ENCODE measurements at places on chromosomes 11 and 22. TPM values are rescaled to one million over a fixed set of nuclear protein-coding genes. Genes with fewer than 3 reads are reported as not detected.

The GSTT4 gene
- total RNA-seq: not detected

The NXPE2 gene
- not detected for total RNA-seq

The TBC1D22A gene
- 19.4 TPM for total RNA-seq

The RAG2 gene
- total RNA-seq: not detected

The SCGB1C1 gene
- not detected for total RNA-seq

The F2 gene
- total RNA-seq: 0.28 TPM

The ZNF280A gene
- total RNA-seq: under 0.01 TPM

The CDKN1C gene
- 0.19 TPM for total RNA-seq

The VPREB3 gene
- not detected for total RNA-seq

The MMP13 gene
- not detected for total RNA-seq

The LYVE1 gene
- 1.5 TPM for total RNA-seq

The FREY1 gene
- total RNA-seq: 0.96 TPM

The ACR gene
- total RNA-seq: not detected

The ADAMTS8 gene
- total RNA-seq: 0.28 TPM
